ENCODE measurements at places on chromosomes 1 and 21.
A peak's percentile ranks its signal among the peaks of the same experiment; 100 is the strongest.

GRCh38 chr1:187413405-187414169 lies 584.8 kb downstream of the PLA2G4A start:
- no peak for DNase-seq
- H3K4me3 ChIP-seq, result no peak overlapping the region
- no peaks in the 10 kb centered on the region for H3K36me3 ChIP-seq

DNA sequence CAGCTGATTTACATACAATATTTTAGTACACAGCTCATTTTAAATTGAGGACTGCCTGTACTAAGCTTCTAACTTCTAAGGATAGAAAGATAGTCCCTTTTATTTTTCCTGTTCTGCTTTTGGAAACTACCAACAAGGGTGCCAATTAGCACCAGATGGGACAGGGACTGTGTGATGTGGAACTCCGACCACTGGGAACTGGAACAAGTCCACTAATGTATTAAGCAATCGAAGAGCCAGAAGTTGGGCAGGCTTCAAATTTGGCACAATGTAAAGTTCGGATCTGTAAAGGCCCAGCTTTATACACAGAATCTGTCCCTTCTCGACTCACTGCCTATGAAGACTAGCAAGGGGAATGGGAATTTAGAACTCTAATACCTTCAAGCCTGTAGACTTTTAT lies 149.3 kb downstream of the ZC3H11B start:
- no peak overlapping the region for H3K4me3 ChIP-seq
- no peak overlapping the region for H3K27ac ChIP-seq
- H3K36me3 ChIP-seq, result no peaks in the 10 kb centered on the region

DNA sequence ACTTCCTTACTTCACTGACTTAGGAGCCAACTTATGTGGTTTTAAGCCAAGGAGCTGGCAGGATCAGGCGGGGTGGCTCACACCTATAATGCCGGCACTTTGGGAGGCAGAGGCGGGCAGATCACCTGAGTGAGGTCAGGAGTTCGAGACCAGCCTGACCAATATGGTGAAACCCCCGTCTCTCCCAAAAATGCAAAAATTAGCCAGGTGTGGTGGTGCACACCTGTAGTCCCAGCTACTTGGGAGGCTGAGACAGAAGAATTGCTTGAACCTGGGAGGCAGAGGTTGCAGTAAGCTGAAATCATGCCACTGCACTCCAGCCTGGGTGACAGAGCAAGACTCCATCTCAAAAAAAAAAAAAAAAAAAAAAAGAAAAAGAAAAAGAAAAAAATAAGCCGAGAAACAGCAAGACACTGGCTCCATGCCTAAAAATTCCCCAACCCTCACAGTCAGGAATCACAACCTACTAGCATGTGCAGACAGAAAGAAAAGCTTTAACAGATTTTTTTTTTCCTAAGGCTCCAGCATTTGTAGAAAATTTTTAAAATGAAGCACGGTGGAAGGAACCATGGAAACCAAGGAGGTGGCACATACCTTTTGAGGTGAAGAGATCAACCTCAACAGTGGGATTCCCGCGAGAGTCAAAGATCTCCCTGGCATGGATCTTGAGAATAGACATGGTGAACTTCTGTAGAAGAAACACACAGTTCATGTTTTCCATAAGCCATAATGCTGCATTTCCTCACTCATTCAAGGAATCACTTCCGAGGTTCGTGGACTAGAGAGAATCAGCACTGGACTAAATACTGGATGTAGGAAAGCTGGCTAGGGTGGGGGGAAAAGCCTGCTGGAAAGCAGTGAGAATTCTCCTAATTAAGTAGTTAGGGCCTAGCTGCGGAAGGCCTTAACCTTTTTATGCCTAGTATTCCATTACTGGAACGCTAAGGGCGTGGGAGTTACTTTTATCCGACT lies 4.0 kb downstream of the ENO1 start:
- H3K4me1 ChIP-seq, result peaks cover 67% of the 10 kb centered on the region
- H3K27ac ChIP-seq, result peak overlapping the region; percentile 56
- H3K27me3 ChIP-seq, result no peaks in the 10 kb centered on the region
- no peak for DNase-seq
- H3K36me3 ChIP-seq, result peaks cover 4% of the 10 kb centered on the region

DNA sequence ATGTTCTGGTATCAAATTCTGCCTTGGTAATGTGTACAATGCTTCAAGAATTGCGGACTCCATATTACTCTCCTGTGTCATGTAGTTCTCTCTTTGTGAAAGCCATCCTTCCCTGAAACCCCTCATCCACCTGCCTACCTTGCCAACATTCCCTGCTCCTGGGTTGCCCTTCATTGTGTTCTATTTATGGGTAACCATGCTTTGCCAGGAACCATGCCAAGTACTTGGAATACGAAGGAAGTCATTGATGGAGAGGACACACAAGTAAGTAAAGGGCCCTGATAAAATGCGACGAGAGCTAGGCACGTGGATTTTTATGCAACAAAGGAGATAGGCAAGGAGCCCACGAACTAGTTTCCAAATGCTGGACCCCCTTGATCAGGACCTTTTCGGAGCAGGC lies 300.8 kb downstream of the DISC1 start:
- H3K27ac ChIP-seq, result no peak overlapping the region
- H3K27me3 ChIP-seq, result no peaks in the 10 kb centered on the region
- H3K36me3 ChIP-seq, result no peaks in the 10 kb centered on the region
- peaks cover 26% of the 10 kb centered on the region for H3K4me1 ChIP-seq

GRCh38 chr1:31318146-31318545 lies 21.3 kb downstream of the ZCCHC17 start:
- H3K4me3 ChIP-seq, result no peak overlapping the region
- DNase-seq, result no peak
- H3K27me3 ChIP-seq, result no peaks in the 10 kb centered on the region
- H3K4me1 ChIP-seq, result no peaks in the 10 kb centered on the region

DNA sequence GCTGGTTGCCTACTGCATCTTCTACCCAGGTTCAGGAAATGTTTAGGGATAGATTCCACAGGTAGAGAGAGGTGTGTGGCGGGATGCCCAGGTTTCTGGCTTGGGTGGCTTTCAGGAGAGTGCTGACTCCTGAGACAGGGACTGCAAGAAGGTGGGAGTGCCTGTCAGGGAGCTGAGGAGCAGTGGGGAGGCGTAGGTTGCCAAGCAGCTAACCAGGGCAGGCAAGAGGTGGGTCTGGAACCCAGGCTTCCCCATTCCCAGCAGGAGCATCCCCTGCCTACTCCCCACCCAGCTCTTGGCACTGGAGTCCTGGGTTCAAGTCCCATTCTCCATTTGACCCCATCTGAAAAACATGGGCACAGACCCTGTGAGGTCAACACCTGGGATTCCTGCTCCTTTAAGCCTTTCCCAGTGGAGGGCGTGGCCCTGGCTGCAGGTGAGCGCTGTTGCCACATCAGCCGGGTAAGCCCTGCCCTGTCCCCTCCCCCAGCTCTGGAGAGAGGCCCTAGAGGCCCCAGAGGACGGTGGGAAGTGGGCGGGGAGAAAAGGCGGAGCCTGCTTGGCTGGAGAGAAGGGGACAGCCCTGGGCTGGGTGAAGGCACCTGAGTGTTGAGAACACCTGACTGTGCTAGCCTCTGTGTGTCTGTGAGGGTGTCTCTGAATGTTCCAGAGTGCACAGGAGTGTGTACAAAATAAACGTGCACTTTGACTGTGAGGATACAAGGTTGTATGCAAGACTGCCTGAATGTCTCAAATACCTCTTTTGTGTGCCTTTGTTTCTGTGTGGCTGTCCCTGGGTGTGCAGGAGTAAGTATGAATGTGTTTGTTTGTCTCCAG lies 14.0 kb upstream of the SYNC start:
- DNase-seq, result no peak
- H3K27ac ChIP-seq, result no peak overlapping the region
- no peaks in the 10 kb centered on the region for H3K36me3 ChIP-seq

DNA sequence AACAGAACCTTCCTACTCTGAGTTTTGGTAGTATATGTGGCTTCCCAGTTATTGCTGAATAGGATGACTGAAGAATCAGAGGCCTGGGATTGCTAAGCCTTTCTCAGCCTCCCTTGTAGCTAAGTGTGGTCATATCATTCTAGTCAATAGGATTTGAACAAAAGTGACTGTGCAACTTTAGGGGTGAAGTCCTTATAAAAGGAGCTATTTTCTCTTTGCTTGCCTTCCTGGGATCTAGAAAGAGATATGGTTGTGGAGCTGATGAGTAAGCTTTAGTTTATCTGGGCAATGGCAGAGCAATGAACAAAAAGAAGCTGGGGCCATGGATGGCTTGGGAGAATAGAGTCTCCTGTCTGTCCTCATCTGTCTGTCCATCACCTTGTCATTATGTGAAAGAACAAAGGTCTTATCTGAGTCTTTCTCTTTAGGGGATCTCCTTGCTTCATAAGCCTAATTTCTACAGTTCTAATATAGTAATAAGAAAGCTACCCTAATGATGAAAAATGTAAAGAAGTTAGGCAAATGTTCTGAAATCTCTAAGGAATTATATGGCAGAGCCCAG lies 91.5 kb downstream of the TENT5C start:
- peaks cover 14% of the 10 kb centered on the region for H3K27me3 ChIP-seq
- no peaks in the 10 kb centered on the region for H3K36me3 ChIP-seq
- no peaks in the 10 kb centered on the region for H3K4me1 ChIP-seq
- H3K4me3 ChIP-seq, result no peak overlapping the region
- no peak for DNase-seq
- H3K27ac ChIP-seq, result no peak overlapping the region

DNA sequence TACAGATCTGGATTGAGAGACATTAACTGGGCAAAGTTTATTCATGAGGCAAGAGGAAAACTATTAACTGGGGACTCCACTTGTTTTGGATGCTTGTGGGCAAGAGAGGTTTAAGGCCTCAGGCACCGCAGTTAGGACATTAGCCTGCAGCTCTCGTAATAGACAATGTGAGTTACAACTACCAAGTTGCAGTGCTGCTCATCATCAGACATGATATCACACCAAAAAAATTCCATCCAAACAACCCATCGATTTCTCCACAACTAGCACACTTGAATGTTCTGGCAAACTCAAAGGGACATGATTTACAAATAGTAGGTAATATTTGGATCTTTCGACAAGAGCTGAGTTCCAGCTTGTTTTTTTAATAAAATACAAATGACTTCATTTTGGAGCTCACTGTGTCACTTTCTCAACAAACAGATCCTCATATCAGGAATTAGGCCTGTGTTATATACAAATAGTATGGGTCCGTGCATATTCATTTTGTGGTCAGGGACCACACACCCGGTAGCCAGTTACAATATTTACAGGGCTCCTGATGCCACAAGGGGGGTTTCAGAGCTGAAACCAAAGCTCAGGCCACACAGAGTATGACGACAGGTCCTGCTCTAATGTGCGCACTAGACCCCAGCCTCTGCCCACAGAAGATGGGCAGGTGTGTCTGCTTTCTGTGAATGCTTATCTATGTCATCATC lies 128.0 kb downstream of the TGFBR3 start:
- no peaks in the 10 kb centered on the region for H3K36me3 ChIP-seq
- no peak overlapping the region for H3K27ac ChIP-seq
- no peaks in the 10 kb centered on the region for H3K4me1 ChIP-seq
- no peak overlapping the region for H3K4me3 ChIP-seq

GRCh38 chr1:110615548-110616130 lies 9.5 kb upstream of the KCNA2 start:
- no peak overlapping the region for H3K4me3 ChIP-seq
- DNase-seq, result no peak
- H3K4me1 ChIP-seq, result peaks cover 34% of the 10 kb centered on the region

DNA sequence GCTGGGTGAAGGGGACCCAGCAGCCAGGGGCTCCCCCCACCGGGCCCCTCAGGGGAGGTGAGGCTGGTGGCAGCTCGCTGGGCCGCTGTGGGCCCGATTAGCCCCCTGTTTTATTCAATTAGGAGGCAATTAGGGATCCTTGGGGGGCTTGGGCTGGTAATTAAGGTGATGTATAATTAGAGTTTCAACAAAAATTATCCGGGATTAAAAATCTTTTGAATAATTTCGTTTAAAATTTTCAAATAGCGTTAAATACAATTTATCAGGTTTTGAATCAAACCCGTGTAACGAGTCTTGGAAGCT lies 4.1 kb downstream of the PRDM16 start:
- no peak overlapping the region for H3K4me3 ChIP-seq
- H3K4me1 ChIP-seq, result peaks cover 10% of the 10 kb centered on the region
- DNase-seq, result no peak
- no peaks in the 10 kb centered on the region for H3K36me3 ChIP-seq
- peaks cover 77% of the 10 kb centered on the region for H3K27me3 ChIP-seq

GRCh38 chr1:159218649-159219636 lies 14.3 kb downstream of the ACKR1 start:
- peaks cover 4% of the 10 kb centered on the region for H3K27me3 ChIP-seq
- no peak overlapping the region for H3K27ac ChIP-seq
- no peaks in the 10 kb centered on the region for H3K36me3 ChIP-seq
- H3K4me3 ChIP-seq, result no peak overlapping the region
- DNase-seq, result no peak

DNA sequence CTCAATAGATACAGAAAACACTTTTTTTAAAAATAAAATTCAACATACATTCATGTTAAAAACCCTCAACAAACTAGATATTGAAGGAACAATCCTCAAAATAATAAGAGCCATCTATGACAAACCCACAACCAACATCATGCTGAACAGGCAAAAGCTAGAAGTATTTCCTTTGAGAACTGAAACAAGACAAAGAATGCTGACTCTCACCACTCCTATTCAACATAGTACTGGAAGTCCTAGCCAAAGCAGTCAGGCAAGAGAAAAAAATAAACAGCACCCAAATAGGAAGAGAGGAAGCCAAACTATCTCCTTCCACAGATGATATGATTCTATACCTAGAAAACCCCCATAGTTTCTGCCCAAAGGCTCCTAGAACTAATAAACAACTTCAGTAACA lies 46.2 kb upstream of the IVNS1ABP start:
- H3K36me3 ChIP-seq, result peaks cover 2% of the 10 kb centered on the region
- no peaks in the 10 kb centered on the region for H3K4me1 ChIP-seq
- H3K4me3 ChIP-seq, result no peak overlapping the region

DNA sequence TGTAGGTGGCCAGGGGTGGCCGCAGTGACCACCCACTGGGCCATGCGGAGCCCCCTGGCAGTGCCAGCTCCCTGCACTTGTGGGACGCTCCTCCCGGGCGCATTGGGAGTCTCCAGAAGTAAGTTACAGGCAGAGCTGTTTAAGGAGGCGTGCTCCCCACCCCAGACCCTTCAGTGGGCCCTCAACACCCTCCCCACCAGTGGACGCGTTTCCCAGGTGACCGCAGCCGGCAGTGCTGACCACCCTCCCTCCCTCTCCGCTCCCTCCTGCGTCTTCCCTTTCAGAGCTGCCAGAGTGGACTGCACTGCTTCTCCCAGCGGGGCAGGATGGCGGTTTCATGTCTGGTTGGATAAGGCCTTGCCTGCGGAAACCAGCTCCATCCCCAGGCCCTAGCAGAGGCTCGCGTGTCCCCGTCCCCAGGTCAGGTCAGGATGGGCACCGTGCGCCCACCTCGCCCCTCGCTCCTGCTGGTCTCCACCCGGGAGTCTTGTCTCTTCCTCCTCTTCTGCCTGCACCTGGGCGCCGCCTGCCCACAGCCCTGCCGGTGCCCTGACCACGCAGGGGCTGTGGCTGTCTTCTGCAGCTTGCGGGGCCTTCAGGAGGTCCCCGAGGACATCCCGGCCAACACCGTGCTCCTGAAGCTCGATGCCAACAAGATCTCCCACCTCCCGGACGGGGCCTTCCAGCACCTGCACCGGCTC lies 1.1 kb downstream of the LRRC3 start:
- no peak overlapping the region for H3K27ac ChIP-seq
- no peak overlapping the region for H3K4me3 ChIP-seq
- H3K27me3 ChIP-seq, result no peaks in the 10 kb centered on the region
- H3K36me3 ChIP-seq, result no peaks in the 10 kb centered on the region

Measured in T-cell (primary cell).